ENCODE measurements at places on chromosomes 7 and 10.
A peak's percentile ranks its signal among the peaks of the same experiment; 100 is the strongest.

DNA sequence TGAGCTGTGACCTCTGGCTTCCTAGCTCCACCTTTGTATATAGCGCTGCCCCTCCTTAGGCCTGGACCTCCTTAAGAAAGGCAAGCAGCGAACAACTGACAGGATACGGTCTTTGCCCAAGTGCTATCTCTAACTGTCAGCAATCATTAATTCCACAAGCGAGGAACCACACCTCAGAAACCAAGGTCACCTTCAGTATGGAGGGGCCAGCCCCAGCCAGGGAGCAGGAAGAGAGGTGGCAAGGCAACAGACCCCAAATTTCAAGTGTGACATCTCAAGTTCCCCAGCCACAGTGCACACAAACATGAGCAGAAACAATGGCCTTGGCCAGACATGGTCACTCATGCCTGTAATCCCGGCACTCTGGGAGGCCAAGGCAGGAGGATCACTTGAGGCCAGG lies 4.8 kb upstream of the AOC1 start:
- no peaks in the 10 kb centered on the region for H3K4me1 ChIP-seq
- no peak for DNase-seq
- H3K4me3 ChIP-seq: no peak overlapping the region
- H3K36me3 ChIP-seq: no peaks in the 10 kb centered on the region
- peaks cover 5% of the 10 kb centered on the region for H3K27me3 ChIP-seq
- H3K27ac ChIP-seq: no peak overlapping the region

GRCh38 chr10:117936141-117936540 lies 110.6 kb downstream of the RAB11FIP2 start:
- DNase-seq: no peak
- no peak overlapping the region for H3K4me3 ChIP-seq
- H3K27ac ChIP-seq: no peak overlapping the region
- no peaks in the 10 kb centered on the region for H3K36me3 ChIP-seq
- H3K27me3 ChIP-seq: no peaks in the 10 kb centered on the region
- H3K4me1 ChIP-seq: no peaks in the 10 kb centered on the region

DNA sequence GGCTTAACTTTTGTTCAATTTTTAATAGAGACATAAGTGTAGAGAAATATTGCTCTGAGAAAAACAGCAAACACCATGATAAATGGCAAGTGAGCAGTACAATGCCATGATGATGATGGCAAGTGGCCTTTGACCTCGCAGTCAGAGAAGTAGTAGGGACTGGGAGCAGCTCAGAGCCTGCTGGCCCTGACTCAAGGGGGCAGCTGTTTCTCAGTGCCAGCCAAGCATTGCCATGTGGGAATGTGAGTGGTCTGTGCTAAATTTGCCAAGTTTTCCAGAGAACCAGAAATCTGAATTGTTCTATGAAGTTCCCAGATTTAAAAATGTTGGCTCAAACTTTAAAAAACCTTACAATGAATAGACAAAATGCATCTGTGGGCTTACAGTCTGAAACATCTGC lies 187.9 kb downstream of the BICC1 start:
- H3K27ac ChIP-seq: no peak overlapping the region
- no peaks in the 10 kb centered on the region for H3K36me3 ChIP-seq
- no peak for DNase-seq

- DNase-seq: no peak
- H3K4me1 ChIP-seq: no peaks in the 10 kb centered on the region
- no peaks in the 10 kb centered on the region for H3K36me3 ChIP-seq
- no peak overlapping the region for H3K4me3 ChIP-seq
Measured at GRCh38 chr10:76248649-76249200, 817.3 kb downstream of the LRMDA start.

GRCh38 chr10:11799736-11800080 lies 23.4 kb upstream of the PROSER2 start:
- H3K4me1 ChIP-seq: no peaks in the 10 kb centered on the region
- H3K4me3 ChIP-seq: no peak overlapping the region
- H3K27me3 ChIP-seq: no peaks in the 10 kb centered on the region
- no peak overlapping the region for H3K27ac ChIP-seq
- no peak for DNase-seq

GRCh38 chr10:109504401-109504800 lies 418.9 kb downstream of the XPNPEP1 start:
- no peaks in the 10 kb centered on the region for H3K4me1 ChIP-seq
- H3K27ac ChIP-seq: no peak overlapping the region
- DNase-seq: no peak
- no peak overlapping the region for H3K4me3 ChIP-seq
- H3K27me3 ChIP-seq: no peaks in the 10 kb centered on the region

- H3K36me3 ChIP-seq: no peaks in the 10 kb centered on the region
- no peaks in the 10 kb centered on the region for H3K4me1 ChIP-seq
- H3K27ac ChIP-seq: no peak overlapping the region
- H3K4me3 ChIP-seq: no peak overlapping the region
Measured at GRCh38 chr7:100641860-100642533, 645 bp upstream of the TFR2 start.

- H3K27ac ChIP-seq: no peak overlapping the region
- no peaks in the 10 kb centered on the region for H3K36me3 ChIP-seq
- H3K4me3 ChIP-seq: no peak overlapping the region
- H3K27me3 ChIP-seq: peaks cover 3% of the 10 kb centered on the region
Measured at GRCh38 chr10:123585477-123586445, 80.4 kb upstream of the GPR26 start.

GRCh38 chr7:37089972-37090371 lies 358.7 kb downstream of the ELMO1 start:
- no peaks in the 10 kb centered on the region for H3K27me3 ChIP-seq
- no peaks in the 10 kb centered on the region for H3K36me3 ChIP-seq
- DNase-seq: no peak
- no peak overlapping the region for H3K27ac ChIP-seq
- H3K4me1 ChIP-seq: no peaks in the 10 kb centered on the region

DNA sequence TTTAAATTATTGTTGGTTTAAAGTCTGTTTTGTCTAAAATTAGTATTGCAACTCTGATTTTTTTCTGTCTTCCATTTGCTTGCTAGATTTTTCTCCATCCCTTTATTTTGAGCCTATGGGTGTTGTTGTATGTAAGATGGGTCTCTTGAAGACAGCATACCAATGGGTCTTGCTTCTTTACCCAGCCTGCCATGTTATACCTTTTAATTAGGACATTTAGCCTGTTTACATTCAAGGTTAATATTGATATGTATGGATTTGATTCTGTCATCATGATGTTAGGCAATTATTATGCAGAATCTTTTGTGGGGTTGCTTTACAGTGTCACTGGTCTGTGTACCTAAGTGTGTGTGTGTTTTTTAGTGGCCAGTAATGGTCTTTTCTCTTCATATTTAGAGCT lies 281.4 kb upstream of the CSTF2T start:
- no peak overlapping the region for H3K4me3 ChIP-seq
- no peaks in the 10 kb centered on the region for H3K4me1 ChIP-seq
- H3K36me3 ChIP-seq: no peaks in the 10 kb centered on the region
- no peak for DNase-seq
- no peak overlapping the region for H3K27ac ChIP-seq

DNA sequence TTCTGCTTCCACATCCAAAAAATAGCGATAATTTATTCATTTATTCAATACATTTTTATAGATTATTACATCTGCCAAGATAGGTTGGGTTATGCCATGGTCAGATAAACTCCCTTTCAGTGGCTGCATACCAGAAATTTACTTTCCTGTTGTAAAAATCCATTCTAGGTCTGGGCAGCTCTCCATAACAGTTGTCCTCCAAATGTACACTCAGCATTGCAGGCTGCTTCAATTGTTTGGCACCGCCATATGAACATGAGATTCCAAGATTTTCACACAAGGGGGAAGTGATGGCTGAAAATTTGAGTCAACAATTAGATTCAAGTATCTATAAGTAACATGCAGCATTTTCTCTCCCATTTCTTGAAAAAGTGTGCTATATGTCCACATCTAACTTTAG lies 568.7 kb downstream of the ETV1 start:
- no peak overlapping the region for H3K27ac ChIP-seq
- H3K4me1 ChIP-seq: no peaks in the 10 kb centered on the region
- no peak for DNase-seq
- H3K36me3 ChIP-seq: no peaks in the 10 kb centered on the region
- H3K4me3 ChIP-seq: no peak overlapping the region

DNA sequence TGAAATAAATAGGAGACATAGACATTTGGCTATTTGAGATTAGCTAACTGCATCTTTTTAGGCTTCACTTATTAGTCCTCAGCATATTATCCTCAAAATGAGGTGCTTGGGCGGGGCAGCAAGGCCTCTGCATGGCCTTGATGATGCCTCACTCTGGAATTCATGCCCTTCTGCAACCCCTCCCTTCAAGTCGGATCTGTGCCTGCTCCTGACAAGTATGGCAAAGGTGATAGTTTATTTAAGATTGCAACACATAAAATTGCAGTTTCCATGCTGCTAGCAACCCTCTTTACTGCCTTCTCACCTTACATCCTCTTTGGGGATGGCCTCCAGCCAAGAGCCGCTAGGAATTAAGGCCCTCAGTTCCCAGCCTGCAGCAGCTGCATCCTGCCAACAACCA lies 241.3 kb upstream of the ADARB2 start:
- H3K4me3 ChIP-seq: no peak overlapping the region
- H3K36me3 ChIP-seq: no peaks in the 10 kb centered on the region
- no peak for DNase-seq
- H3K27ac ChIP-seq: no peak overlapping the region

GRCh38 chr7:80385508-80385907 lies 126.4 kb downstream of the GNAT3 start:
- H3K4me1 ChIP-seq: no peaks in the 10 kb centered on the region
- H3K27me3 ChIP-seq: no peaks in the 10 kb centered on the region
- no peaks in the 10 kb centered on the region for H3K36me3 ChIP-seq
- no peak for DNase-seq
- H3K27ac ChIP-seq: no peak overlapping the region
- no peak overlapping the region for H3K4me3 ChIP-seq

GRCh38 chr7:158976468-158976848 lies 120.1 kb downstream of the DYNC2I1 start:
- peak overlapping the region; percentile 52 for H3K27ac ChIP-seq
- H3K36me3 ChIP-seq: no peaks in the 10 kb centered on the region
- no peaks in the 10 kb centered on the region for H3K27me3 ChIP-seq
- peak overlapping the region; percentile 59 for H3K4me3 ChIP-seq
- peak; percentile 31 for DNase-seq

DNA sequence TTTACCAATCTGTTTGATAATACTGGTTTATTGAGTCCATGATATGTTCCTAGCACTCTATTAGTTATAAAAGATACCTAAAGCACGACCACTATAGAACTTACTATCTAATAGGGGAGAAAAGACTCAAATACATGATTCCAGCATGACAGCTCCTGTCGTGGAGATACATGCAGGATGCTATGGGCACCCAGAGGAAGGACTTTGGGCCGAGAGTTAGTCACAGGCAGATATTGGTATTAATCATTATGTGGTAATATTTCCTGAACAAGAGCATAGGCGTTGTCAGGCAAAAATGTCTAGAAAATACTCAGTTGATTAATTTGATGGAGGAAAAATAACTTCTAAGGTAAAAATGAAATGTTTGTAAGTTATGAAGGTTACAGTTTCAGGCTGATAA lies 31.8 kb downstream of the CNNM2 start:
- no peak for DNase-seq
- H3K4me1 ChIP-seq: no peaks in the 10 kb centered on the region
- no peak overlapping the region for H3K4me3 ChIP-seq
- no peaks in the 10 kb centered on the region for H3K36me3 ChIP-seq

GRCh38 chr10:91017198-91017597 lies 96.3 kb upstream of the ANKRD1 start:
- H3K4me3 ChIP-seq: no peak overlapping the region
- no peak overlapping the region for H3K27ac ChIP-seq
- no peaks in the 10 kb centered on the region for H3K27me3 ChIP-seq
- H3K36me3 ChIP-seq: no peaks in the 10 kb centered on the region

DNA sequence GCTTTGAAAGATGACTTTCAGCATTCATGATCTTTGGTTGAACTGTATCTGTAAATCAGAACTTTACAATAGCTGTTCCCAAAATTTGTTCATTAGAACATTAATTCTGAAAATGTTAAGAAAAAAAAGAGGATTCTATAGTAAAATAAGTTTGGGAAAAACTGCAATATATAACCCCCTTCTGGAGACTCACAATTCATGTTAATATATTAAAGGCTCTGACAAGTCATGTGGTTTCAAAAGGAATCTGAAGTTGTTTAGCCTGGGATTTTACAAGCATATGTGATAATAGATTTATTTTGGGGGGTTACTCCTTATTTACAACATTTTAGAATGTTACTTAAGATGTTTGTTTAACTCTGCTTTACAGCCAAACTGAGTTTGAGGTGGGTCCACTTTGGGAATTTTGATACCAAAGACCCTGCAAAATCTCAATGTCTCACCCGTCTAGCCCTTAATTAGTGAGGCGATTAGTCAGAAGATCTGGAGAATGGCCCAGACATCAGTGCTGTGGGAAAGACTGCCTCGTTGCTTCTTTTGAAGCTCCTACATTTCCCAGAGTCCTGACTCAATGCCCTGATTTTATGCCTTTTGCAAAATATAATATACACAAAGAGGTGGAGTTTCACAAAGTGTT lies 40.0 kb downstream of the CDK1 start:
- DNase-seq: no peak
- H3K27me3 ChIP-seq: no peaks in the 10 kb centered on the region
- H3K4me3 ChIP-seq: no peak overlapping the region

DNA sequence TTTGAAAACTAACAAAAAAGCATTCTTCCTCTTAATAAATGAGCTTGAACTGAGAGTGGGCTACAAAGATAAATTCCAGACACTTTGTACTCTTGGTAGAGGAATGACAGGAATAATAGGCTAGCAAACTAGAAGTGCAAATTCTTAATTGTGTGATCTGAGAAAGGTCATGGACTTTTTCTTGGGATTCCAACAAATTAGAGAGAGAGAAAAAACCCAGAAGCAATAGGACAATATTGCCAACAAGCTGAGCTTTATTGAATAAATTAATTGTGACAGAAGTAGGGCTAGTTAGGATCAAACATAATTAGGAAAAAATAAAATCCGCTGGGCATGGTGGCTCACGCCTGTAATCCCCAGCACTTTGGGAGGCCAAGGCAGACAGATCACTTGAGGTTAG lies 41.4 kb upstream of the LAMB1 start:
- H3K27me3 ChIP-seq: no peaks in the 10 kb centered on the region
- H3K4me3 ChIP-seq: no peak overlapping the region
- H3K27ac ChIP-seq: no peak overlapping the region
- DNase-seq: no peak
- no peaks in the 10 kb centered on the region for H3K4me1 ChIP-seq
- no peaks in the 10 kb centered on the region for H3K36me3 ChIP-seq

DNA sequence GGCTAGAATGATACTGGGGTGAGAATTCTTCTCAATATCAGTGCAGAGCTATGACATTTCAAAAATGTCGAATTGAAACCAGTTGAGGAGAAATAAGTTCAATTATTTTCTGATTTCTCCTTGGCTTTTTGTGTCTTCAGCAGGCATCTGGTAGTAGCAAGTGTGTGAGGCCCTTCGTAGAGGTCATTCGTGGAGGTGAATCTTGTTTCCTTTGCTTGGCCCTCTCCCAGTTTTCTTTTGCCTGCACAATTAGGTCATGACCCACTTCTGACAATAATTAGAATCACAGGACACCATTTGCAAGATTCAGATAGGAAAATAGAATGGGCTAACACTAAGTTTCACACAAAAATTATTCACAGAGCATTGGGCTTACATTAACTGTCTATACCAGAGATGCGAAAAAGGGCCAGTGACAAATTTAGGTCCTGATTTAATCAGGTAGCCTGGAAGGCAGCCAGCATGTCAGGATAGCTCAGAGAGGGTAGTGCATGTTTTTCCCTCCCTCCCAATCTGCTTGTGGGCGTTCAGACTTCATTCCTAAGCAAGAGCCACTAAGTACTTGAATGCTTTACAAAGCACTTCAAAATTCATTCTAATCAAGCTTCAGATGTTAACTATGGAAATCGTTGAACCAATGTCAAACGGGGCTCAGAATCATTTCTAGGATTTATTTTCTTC lies 24.0 kb upstream of the A1CF start:
- DNase-seq: no peak
- no peaks in the 10 kb centered on the region for H3K36me3 ChIP-seq
- H3K27me3 ChIP-seq: no peaks in the 10 kb centered on the region
- H3K4me3 ChIP-seq: no peak overlapping the region
- H3K4me1 ChIP-seq: no peaks in the 10 kb centered on the region
- no peak overlapping the region for H3K27ac ChIP-seq
